ENCODE measurements at places on chromosomes 13 and 19.
A peak's percentile ranks its signal among the peaks of the same experiment; 100 is the strongest.

- DNase-seq: peak; percentile 2
Measured at GRCh38 chr13:48009284-48009683, 8.2 kb upstream of the SUCLA2 start.

DNA sequence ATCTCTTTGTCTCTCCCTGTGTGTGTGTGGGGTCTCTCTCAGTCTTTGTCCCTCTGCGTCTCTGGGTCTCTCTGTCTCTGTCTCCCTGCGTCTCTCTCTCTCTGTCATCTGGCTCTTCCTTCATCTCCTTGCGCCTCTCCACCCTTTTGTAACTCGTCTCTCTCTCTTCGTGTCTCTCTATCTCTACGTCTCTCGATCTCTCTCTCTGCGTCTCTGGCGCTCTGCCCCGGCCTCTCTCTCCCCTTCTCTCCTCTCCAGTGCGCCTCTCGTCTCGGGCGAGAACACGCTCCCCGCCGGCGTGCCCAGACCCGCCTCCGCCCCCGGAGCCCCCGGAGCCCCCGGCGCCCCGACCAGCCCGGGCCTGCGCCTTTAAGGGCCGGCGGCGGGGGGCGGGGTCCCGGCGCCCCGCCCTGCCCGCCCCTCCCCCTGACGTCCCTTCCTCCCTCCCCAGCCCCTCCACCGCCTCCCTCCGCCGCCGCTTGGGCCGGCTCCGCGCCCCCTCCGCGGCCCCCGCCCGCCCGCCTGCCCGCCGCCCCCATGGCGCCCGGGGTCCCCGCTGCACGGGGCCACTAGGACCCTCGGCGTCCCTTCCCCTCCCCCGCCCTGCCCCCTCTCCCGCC is at the start of gene MARK4:
Gene MARK4 (plus strand): TSS at position 440 of the 620 bp plus-strand sequence. CDS start 318 bp downstream, outside the sequence.
- DNase-seq: peak; percentile 79

- DNase-seq: no peak
Measured at GRCh38 chr13:76715075-76715474, 171.1 kb downstream of the KCTD12 start.

- no peak for DNase-seq
Measured at GRCh38 chr13:98083507-98083906, 59.4 kb upstream of the FARP1 start.

DNA sequence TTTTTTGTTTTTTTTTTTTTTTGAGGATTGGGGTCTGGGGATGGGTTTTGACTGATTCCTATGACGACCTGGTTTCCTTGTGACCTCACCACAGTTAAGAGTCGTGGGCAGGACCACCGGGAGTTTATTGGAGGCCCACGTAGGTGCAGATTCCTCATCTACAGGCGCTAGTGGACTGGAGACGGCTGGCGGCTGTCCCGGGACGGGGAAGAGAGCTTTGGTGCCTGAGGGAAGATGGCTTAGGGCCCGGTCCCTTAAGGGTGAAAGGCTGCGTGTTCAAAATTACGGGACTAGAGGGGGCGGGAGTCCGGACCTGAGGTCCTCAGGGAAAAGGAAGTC is 682 bp upstream of the TEAD2 start:
- DNase-seq: no peak

- DNase-seq: peak; percentile 54
Measured at GRCh38 chr13:66323745-66324347, 906.3 kb downstream of the PCDH9 start.

GRCh38 chr19:28224441-28224840 is 988.5 kb downstream of the UQCRFS1 start:
- no peak for DNase-seq

DNA sequence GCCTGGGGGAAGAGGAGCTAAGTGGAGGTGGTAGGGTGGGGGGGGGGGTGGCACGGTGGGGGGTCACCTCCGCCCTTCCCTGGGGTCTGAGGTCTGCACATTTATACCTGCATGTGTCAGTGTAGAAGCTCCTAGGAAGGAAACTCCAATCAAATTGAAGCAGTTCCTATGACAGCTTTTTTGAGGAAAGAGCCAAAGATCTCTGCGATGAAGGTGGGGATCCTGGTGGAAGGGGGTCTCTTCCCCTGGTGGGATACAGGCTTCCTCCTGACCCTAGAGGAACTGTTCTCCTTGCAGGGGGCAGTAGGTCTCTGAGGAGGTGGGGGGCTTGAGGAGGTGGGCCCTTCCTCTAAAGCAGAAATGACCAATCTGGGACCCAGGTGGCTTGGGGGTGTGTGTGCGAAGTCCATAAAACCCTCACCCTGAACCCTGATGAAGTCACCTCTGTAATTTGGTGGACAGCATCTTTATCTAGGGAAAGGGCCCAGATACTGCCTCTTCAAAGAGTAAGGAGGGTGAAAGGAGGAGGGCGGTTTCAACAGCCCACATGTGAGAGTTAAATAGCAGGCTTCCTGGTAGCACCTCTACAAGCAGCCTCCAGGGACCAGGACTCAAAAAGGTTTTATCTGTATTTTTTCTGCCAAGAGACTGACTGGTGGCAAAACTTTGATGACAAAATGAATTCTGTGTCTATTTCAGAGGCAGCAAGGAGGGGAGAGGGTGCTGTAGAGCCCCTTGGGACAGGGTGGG is 12.9 kb downstream of the RANBP3 start:
- no peak for DNase-seq

- DNase-seq: no peak
Measured at GRCh38 chr19:4298810-4299550, 3.2 kb downstream of the TMIGD2 start.

DNA sequence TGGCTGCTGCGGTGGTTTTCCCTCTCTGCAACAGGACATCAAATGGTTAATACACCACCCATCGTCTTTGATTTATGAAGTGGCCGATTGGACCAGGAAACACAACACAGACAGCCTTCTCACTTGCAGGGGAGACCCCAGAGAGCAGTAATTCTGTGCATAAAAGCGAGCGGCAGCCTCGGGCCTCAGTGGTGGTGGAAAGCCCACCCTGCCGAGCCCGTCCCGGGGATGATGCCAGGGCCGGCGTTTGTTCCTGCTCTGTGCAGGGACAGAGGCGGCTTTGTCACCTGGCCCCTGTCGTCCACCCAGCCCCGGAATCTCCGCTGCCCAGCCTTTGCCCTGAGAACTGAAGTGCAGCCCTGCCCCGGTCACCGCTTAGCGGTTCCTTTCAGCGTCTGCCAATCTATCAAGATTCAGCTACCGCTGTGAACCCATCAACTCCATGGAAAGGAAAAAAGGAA is 184.4 kb downstream of the TSHZ3 start:
- no peak for DNase-seq

DNA sequence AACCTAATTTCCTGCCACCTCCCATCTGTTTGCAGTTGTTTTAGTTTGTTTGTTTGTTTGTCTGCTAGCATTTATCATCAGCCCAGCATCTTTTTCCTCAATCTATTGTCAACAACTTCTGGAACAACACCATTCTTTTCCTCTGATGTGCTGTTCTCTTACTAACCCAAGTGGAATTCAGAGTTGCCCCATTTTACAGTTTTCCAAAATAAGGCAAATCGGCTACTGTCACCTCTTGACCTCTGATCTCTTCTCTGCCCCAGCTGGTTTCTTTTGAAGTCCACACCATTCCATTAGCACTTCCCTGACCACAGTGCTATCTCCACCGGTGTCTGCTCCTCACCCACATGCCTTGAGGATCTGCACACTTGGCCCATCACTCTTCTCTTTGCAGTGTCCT is 102.4 kb downstream of the EFNB2 start:
- no peak for DNase-seq

- DNase-seq: no peak
Measured at GRCh38 chr19:45581576-45581975, 3.0 kb downstream of the OPA3 start.

DNA sequence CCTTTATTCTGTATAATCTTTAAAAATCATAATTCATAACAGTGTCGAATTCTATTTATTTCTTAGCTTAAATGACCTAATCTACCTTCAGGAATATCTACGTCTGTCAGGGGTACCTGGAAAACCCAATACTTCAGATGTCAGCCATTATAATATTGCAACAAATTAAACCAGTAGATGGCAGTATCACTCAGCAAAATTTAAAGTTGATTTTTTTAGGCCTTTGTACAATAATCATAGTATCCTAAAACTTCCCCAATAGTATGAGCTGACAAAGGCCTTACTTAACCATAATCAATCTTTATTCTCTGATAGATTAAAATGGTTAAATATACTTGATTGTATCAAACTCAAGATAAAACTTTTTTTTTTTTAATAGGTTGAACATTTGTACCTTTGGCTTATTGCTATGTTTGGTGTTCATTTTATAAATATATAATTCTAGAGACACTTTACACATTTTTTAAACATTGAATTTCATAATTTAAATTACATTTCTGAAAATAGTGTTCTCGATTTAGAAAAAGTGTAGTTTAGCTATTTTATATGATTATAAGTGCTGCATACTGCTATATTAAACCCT is 830.2 kb upstream of the SPRY2 start:
- DNase-seq: peak; percentile 20

GRCh38 chr13:96646515-96647211 is 347.6 kb downstream of the OXGR1 start:
- no peak for DNase-seq

- DNase-seq: no peak
Measured at GRCh38 chr19:16024266-16025107, 51.8 kb upstream of the TPM4 start.

DNA sequence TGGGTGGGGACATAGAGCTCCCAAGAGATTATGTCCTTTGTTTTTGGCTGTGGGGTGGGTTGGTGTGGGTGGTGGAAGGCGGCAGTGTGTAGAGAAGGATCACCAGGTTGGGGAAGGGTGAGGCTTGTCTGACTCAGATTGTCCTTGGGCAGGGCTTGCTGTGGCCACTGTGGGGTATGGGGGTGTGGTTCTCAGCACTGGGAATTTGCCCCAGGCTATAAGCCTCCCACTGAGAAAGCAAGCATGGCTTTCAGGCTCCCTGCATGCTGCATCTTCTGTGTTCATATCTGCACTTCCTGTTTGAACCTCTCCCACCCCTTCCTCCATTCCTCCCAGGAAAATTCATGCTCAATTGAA is 34.9 kb downstream of the DNAJC15 start:
- DNase-seq: peak; percentile 95

GRCh38 chr13:23985839-23986238 is 88.5 kb upstream of the C1QTNF9B start:
- DNase-seq: peak; percentile 15

DNA sequence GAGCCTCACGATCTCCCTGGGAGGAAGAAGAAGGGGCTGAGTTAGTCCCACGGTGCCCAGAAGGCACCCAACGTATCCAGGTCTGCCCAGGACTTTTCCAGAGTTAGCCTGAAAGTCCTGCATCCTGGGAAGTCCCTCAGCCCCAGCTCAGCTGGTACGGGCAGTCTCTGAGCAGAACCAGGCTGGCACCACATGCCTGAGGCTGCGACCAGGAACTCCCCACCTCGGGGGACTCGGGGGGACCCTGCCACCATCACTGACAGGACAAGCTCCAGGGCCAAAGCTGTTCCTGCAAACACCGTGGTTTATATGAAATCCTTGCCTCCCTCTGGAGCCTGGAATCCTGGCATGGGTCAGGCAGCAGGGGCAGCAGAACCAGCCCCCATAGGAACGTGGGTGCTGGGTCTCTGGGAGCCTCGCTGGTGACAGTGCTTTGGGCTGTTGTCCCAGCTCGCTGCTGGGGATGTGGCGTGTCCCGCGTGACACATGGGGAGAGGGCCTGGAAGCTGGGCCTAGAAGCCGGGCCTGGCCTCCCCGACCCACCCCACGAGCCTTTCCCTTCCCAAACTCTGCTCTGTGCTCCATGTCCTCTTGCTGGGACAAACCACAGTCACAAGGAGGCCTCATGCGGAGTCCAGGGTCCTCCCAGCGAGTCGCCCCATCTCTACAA is 55.5 kb downstream of the GNG7 start:
- DNase-seq: no peak

DNA sequence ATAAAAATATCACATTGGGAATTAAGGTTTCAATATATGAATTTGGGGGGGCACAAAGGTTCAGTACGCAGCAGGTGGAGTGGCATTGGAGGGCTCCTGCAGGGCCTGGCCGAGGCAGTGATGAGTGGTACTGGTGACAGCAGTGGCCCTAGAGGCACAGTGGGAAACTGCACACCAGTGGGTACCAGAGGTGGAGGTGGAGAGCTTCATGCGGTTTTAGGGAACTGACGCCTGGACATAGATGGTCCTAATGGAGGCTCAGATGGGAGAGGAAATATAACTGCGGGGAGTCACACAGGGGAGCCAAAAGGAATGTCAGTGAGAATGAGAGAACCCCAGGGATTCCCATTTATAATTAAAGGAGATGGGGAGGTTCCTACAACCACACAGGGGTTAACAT is 156.2 kb downstream of the COG6 start:
- no peak for DNase-seq

DNA sequence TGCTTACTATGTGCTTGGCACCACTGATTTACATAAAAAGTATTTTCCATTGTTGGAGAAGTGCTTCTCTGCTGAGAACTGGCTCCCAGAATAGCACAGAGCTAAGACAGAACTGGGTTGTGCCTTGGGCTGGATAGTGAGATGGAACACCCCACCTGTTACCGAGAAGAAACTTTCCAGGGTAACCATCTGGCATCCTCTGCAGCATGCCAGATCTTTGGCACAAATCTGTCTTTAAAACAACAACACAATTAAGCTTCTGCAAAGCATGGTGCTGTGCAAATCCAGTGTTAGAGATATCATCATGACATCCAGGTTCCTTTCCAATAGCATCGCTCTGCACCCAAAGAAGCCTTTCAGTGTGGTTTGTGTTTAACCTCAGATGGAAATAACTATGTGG is 202.5 kb upstream of the RFC3 start:
- peak; percentile 48 for DNase-seq

- DNase-seq: peak; percentile 63
Measured at GRCh38 chr19:49524812-49525455, 2.9 kb upstream of the RCN3 start.

DNA sequence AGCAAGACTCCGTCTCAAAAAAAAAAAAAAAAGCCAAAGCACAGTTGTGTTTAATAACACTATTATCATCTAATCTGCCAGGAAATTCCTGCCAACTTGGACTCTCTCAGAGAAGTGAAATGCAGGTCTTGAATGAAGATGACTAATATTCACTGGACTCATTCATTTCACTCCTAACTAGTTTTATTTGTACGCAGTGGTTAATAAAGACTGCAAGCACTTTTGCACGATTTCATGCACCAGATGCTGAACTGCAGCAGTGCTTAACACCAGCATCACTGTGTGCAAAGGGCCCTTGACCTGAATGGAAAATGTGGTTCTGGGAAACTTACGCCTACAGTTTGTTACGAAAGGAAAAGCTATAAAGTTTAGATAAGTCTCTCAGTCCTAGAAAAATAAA is 63.3 kb downstream of the DHRS12 start:
- DNase-seq: no peak
